ENCODE measurements at places on chromosomes 7 and 10. TPM values are rescaled to one million over a fixed set of nuclear protein-coding genes. Genes with fewer than 3 reads are reported as not detected.

GRCh38 chr7:150951521-150951920, 26.6 kb downstream of the KCNH2 start:
- DNase-seq, result no peak

Gene WDR86
- total RNA-seq, result not detected

DNA sequence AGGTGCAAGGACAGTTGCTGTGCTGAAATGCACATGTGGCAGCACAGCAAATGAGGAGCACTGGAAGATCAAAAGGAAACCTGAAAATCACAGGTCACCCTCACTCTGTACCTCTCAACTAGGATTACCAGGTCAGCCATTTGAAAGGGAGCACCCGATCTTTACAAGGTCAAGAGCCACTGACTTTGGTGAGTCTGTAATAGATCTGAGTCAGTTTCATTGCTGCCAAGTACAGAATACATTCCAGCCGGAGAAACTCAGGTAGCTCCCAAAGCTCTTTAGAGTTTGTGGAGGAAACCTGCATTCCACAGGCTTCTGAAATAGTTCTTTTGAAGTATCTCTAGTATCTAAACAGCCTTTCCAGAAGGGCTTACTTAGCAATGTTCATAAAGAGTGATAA, 217.5 kb downstream of the SNX13 start:
- DNase-seq, result no peak

GRCh38 chr10:33609546-33609945, 275.1 kb upstream of the NRP1 start:
- no peak for DNase-seq

- DNase-seq, result no peak
Observed at GRCh38 chr10:28627102-28627501, 50.2 kb upstream of the BAMBI start.

GRCh38 chr10:14405076-14406065, 74.6 kb upstream of the FRMD4A start:
- DNase-seq, result peak; percentile 97

Gene CH25H
- total RNA-seq, result not detected

Gene MYPN
- total RNA-seq, result 1.5 TPM

DNA sequence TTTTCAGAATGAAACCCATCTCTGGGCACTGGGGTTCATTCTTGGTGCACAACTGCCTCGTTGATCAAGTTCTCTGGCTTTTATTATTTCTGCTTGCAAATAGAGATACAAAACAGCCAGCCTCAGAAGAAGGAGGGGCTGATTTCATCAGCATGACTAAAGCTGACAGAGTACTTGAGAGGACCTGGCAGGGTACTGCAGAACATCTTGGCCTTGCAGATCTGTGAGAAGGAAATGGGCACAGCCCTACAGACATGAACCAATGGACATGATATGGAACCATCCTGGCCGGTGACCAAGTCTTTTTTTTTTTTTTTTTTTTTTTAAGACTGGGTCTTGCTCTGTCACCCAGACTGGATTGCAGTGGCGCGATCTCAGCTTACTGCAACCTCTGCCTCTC, 240.6 kb downstream of the VTI1A start:
- DNase-seq, result peak; percentile 6

DNA sequence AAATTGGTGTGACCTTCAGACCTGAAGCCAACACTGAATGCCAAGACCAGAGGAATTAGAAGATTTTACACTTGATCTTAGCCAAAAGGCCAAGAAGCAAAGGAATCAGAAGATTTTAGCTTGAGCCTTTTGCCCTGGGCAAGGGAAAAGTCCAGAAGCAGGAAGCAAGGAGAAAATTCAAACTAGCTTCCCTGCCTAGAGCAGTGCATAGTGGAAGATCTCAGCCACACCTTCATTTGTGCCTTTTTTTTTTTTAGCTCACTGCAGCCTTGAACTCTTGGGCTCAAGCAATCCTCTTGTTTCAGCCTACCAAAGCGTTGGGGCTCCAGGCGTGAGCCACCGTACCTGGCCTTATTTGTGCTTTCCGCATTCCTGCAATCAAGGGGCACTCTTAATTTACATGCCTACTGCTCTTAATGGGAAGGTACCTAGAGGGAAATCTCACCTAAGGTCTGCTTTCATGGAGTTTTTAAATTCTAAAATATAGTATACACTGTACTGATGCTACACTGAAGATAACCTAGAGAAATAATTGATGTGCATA, 8.3 kb upstream of the PIP4K2A start:
- no peak for DNase-seq

- no peak for DNase-seq
Observed at GRCh38 chr7:80536426-80536825, 24.6 kb upstream of the GNAT3 start.

Gene XRCC2
- 10.8 TPM for total RNA-seq

Gene OPN4
- total RNA-seq, result not detected

Data from A172 (cell line).